ENCODE measurements at places on chromosomes 1 and 21.
A peak's percentile ranks its signal among the peaks of the same experiment; 100 is the strongest.

- no peak for DNase-seq
These were observed 156.9 kb downstream of the LRRC40 start for GRCh38 chr1:70048336-70049094.

DNA sequence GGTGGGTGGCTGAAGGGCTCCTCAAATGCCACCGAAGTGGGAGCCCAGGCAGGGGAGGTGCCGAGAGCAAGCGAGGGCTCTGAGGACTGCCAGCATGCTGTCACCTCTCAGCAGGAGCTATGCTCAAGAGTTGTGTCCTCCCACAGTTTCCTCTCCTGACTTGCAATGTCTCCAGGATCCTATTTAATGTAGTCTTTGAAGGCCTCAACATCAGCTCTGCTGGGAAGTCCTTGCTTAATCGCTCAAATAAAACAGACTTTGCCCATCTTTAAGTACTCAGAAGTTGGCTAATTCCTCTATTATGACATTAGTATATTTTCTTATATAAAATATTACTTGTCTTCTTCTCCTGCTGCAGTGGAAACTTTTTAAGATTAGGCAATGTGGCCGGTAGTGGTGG is 154.2 kb upstream of the NRIP1 start:
- DNase-seq: no peak

DNA sequence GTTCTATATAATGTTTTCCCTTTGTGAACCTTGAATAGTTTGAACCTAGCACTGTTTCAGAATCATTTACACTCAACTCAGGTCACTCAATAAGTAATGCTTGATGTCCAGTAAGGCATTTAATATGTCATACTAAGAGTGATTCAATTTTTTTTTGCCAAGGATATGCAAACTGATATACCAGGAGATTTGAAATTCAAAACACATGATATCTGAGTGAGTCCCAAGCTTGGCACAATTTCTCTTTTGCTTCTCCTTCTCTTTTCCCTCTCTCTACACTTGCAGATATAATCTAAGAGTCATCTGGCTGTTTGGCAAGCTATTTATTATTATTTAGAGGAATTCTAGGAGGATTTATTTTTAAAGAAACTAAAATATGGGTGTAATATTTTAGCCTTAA is 61.6 kb upstream of the SPAG17 start:
- DNase-seq: no peak

GRCh38 chr1:63843884-63844283 is 70.1 kb downstream of the ROR1 start:
- DNase-seq: no peak

DNA sequence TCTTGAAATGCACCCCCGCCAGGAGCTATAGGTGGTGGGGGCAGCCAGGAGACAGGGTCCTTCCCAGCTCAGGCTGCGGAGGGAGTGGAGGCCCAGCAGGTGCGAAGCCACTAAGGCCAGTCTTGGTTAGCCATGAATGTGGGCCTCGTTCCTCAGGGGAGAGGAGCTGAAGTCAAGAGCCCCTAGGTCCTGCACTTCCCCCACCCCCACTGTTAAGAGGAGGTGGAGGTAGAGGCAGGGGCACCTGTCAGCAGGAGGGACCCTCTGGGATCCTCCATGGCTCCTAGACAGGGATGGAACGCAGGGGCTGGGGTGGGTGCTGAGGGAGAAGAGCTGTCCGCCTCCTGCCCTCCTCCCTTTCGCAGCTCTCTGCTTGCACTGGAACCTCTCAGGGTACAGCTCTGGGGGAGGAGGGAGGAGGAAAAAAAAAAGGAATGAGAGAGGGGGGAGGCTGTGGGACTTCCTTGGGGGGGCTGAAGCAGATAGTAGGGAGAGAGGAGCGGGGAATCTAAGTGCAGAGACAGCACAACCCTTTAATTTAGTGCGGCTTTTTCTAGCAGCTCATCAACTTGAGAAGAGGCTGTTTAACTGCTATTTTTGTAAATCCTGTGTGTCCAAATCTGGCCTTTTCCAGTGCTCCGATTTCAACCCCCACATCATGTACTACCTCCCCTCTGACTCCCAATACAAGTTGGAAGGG is 37.0 kb downstream of the MATN1 start:
- peak; percentile 54 for DNase-seq

GRCh38 chr1:236638945-236639344 is 34.6 kb upstream of the HEATR1 start:
- no peak for DNase-seq

DNA sequence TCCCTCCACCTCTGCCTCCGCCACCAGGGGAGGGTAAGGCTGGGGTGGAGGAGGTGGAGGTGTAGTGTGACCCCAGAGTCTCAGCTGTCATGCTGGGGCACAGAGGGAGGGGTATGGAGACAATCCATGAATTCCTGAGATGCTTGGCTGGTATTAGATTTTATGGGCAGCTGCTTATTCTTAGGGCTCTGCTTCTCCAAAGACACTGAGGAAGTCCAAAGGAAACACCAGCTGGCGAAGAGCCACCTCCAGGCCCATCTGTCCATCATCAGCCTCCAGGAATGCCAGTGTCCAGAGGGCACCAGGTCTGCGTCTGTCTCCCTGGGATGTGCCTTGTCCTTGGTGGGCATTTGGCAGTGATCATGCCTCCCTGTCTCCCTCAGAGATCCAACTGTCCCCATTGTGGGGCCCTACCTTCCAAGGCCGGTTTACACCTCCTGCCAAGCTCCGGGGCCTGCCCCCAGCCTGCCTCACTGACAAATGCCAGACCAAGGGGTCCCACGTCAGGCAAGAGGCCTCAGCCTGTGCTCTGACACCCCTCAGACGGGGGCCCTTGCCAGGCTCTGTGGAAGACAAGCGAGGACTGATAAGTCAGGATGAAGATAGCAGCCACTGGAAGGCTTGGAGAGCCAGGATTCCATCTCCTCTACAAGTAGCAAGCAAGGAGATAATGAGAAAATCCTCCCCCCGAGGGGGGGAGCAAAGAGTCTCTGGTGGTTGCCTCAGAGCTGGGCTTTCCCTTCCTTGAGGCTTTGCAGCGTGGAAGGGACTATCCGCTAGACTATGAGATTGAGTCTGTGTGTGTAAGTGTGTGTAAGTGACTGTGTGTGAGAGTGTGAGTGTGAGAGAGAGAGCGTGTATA is 1.6 kb downstream of the TNNI1 start:
- no peak for DNase-seq

- no peak for DNase-seq
These were observed 20.4 kb upstream of the RCAN1 start for GRCh38 chr21:34635307-34635706.

- no peak for DNase-seq
These were observed 21.9 kb upstream of the EPS8L3 start for GRCh38 chr1:109785446-109786111.

DNA sequence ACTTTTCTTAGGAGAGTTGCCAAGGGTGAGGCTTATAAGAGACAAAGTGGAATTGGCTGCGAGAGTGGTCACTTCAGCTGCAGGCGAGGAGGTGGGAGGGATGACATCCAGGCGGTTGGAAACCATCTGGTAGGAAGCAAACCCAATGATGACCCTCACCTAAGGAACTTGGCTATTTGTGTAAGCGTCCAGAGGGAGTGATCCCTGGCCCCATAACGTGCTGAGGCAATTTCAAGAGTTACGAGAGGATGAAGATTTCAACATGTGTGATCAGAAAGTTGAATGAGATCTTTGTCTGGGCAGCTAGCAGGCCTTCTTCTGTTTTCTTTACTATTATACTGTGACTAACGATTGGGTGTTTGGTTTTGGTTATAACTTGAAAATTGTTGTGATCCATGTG is 102.7 kb upstream of the VANGL1 start:
- no peak for DNase-seq

GRCh38 chr1:186679924-186680244 is 339 bp downstream of the PTGS2 start:
- no peak for DNase-seq

- peak; percentile 17 for DNase-seq
These were observed 132.4 kb downstream of the ROR1 start for GRCh38 chr1:63906047-63906704.

- no peak for DNase-seq
These were observed 125.9 kb downstream of the RIPK4 start for GRCh38 chr21:41640748-41641509.

GRCh38 chr1:187942986-187943385 is 1114.2 kb downstream of the PLA2G4A start:
- DNase-seq: no peak

DNA sequence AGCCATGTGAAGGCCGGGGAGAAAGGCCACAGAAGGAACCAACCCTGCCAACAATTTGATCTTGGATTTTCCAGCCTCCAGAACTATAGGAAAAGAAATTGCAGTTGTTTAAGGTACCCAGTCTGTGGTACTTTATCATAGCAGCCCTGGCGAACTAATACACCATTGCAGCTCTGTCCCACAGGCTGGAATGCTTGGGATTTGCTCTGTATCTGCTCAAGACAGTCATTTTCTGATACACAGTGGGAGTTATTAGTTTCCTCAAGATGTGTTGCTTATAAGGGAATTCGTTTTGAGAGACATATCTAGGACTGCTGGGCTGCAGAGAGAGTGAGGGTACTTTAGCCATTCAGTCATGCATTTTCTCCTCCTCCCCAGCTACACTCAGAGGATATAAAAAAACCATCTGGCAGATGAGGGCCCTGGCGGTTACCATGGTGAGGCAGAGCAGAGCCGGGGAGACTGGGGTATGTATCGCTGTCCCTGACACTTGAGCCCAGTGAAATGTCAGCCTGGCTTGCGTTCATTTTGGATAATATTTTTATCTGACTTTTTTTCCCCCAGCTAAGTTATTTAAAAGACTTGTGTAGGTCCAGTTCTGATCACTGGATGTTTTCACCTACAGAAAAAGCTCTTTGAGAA is 104.6 kb downstream of the DIRAS3 start:
- DNase-seq: peak; percentile 80

DNA sequence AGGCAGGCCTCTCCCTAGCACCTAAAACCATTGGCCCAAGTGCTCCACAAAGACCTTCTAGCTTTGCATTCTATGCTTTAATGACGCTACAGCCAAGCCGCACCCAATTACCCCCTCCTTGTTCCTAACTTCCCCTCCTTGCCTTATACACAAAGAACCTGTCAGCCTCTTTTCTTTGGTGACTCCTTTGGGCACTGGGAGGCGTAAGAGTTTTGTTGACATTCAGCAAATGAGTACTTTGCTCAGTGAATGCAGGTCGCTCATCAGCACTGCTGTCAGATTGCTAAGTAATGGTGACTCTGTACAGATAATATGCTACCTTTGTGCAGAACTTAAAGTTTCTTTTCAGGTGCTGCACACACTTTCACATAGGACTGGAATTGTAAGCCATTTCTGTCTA is 187.6 kb upstream of the FAM78B start:
- DNase-seq: no peak

- DNase-seq: no peak
These were observed 425.7 kb upstream of the USP24 start for GRCh38 chr1:55640708-55641473.

All from NCI-H2227 treated with DMSO at 0.1 percent for 48 hours (cell line).